Uterine smooth muscle cell (primary cell): ENCODE measurements at places on chromosomes 13 and 19. TPM values are rescaled to one million over a fixed set of nuclear protein-coding genes. Genes with fewer than 3 reads are reported as not detected.

The CEACAM16 gene
- total RNA-seq: not detected in 2 replicates

The RNF225 gene
- 0.37 TPM in 1 of 2 replicates, not detected in the other for total RNA-seq

The BICRA gene
- total RNA-seq: 7.6 and 7.9 TPM in 2 replicates

The ZNF737 gene
- 5.2 and 12.9 TPM in 2 replicates for total RNA-seq

The IGSF23 gene
- total RNA-seq: not detected in 2 replicates

The IZUMO2 gene
- not detected in 2 replicates for total RNA-seq

The KDELR1 gene
- total RNA-seq: 36.3 and 56.2 TPM in 2 replicates

The DCUN1D2 gene
- 11.2 and 11.4 TPM in 2 replicates for total RNA-seq

The RUVBL2 gene
- total RNA-seq: 213 and 418 TPM in 2 replicates

The SIGLEC5 gene
- not detected in 2 replicates for total RNA-seq

The PODNL1 gene
- total RNA-seq: under 0.01 and 1.2 TPM in 2 replicates

The SHISA7 gene
- total RNA-seq: not detected in 2 replicates

The PCDH9 gene
- 3.2 and 3.6 TPM in 2 replicates for total RNA-seq

The C1QTNF9 gene
- under 0.01 TPM in 1 of 2 replicates, not detected in the other for total RNA-seq

The C2CD4C gene
- total RNA-seq: 0.33 and 0.37 TPM in 2 replicates

The SBK2 gene
- 0.11 and 1.5 TPM in 2 replicates for total RNA-seq

The C1QTNF9B gene
- total RNA-seq: 0.37 and 1.2 TPM in 2 replicates

The SYDE1 gene
- total RNA-seq: 25.1 and 31.9 TPM in 2 replicates

The NKPD1 gene
- 0.12 and 0.44 TPM in 2 replicates for total RNA-seq

The LYPD5 gene
- total RNA-seq: 0.50 TPM in 1 of 2 replicates, not detected in the other

The INSL3 gene
- total RNA-seq: not detected in 2 replicates

The ANKRD24 gene
- total RNA-seq: 0.33 and 1.2 TPM in 2 replicates

The METTL21C gene
- not detected in 2 replicates for total RNA-seq

The SERP2 gene
- 6.9 and 7.9 TPM in 2 replicates for total RNA-seq

The TTC9B gene
- total RNA-seq: not detected in 2 replicates

The SWSAP1 gene
- total RNA-seq: 0.33 and 0.62 TPM in 2 replicates

The NKG7 gene
- not detected in 2 replicates for total RNA-seq

The WASF3 gene
- total RNA-seq: 7.6 and 10.2 TPM in 2 replicates

The SPTBN4 gene
- 4.4 and 7.4 TPM in 2 replicates for total RNA-seq

The LRP3 gene
- 22.6 and 35.2 TPM in 2 replicates for total RNA-seq
